ENCODE measurements at places on chromosomes 7 and 10. TPM values are rescaled to one million over a fixed set of nuclear protein-coding genes. Genes with fewer than 3 reads are reported as not detected.

The OR13A1 gene
- total RNA-seq, result not detected

The GRM8 gene
- not detected for total RNA-seq

The TDRD1 gene
- 0.16 TPM for total RNA-seq

The CYP2C8 gene
- total RNA-seq, result not detected

GRCh38 chr7:151900986-151901621 lies 24.2 kb upstream of the PRKAG2 start:
- H3K27ac ChIP-seq, result no peak overlapping the region
- H3K27me3 ChIP-seq, result peaks cover 8% of the 10 kb centered on the region
- no peaks in the 10 kb centered on the region for H3K36me3 ChIP-seq

DNA sequence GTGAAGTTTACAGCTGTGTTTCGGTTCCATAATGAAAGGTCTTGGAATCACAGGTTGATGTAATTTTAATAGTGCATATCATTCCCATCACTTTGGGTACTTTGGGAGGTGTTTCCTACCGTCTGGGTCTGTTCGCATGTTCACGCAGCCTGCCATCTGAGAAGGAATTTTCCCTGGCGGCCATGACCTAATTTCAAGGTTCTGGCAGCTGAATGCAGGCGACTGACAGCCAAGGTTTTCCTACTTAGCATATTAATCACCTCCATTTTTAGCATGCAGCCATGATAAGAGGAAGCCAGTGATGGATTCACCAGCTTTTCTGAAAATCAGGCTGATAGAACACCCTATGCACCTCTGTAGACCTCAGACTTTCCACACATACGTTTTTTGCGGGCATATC lies 319.1 kb upstream of the TMEM229A start:
- H3K27me3 ChIP-seq, result no peaks in the 10 kb centered on the region
- H3K4me3 ChIP-seq, result no peak overlapping the region
- H3K27ac ChIP-seq, result no peak overlapping the region
- H3K4me1 ChIP-seq, result no peaks in the 10 kb centered on the region
- no peaks in the 10 kb centered on the region for H3K36me3 ChIP-seq

DNA sequence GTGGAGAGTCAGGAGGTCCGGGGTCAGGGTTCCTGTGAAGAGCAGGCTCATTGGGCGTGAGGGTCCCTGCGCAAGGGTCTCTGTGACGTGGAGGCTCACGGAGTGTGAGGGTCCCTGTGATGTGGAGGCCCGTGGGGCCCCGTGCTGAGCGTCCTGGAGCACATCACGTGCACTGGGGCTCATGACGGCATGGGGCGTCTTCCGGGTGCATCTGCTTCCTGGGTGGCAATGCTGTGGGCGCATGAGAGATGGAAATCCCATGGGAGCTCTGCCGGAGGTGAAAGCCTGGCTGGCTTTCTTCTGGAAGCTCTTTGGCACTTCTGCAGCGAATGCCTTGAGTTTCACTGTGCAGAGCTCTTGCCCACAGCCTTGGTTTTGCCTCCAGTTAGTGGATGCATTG lies 71.4 kb downstream of the WDR37 start:
- no peak for DNase-seq
- H3K27me3 ChIP-seq, result no peaks in the 10 kb centered on the region
- peaks cover 66% of the 10 kb centered on the region for H3K36me3 ChIP-seq

- no peaks in the 10 kb centered on the region for H3K27me3 ChIP-seq
- DNase-seq, result no peak
- H3K4me3 ChIP-seq, result no peak overlapping the region
These were observed 44.3 kb downstream of the NRF1 start for GRCh38 chr7:129655811-129656210.

DNA sequence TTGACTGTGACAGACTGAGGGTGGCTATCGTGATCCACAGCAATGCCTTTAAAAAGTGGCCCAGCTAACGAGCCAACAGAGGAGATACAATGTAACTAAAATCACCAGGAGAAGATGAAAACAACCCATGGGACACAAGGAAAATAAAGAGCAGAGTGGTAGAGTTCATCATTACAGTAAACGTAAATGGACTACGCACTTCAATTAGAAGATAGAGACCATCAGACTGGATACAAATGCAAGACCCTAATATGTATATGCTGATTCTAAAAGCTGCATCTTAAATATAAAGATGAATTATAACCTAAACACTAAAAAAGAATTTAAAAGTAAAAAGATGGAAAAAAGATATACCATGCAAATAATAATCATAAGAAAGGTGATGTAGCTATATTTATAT lies 6.6 kb upstream of the STK32C start:
- H3K27me3 ChIP-seq, result peaks cover 26% of the 10 kb centered on the region
- peaks cover 1% of the 10 kb centered on the region for H3K36me3 ChIP-seq
- H3K4me3 ChIP-seq, result no peak overlapping the region
- no peak overlapping the region for H3K27ac ChIP-seq

GRCh38 chr10:93280699-93281366 lies 201.3 kb downstream of the MYOF start:
- H3K36me3 ChIP-seq, result no peaks in the 10 kb centered on the region
- no peak for DNase-seq
- no peaks in the 10 kb centered on the region for H3K4me1 ChIP-seq
- no peaks in the 10 kb centered on the region for H3K27me3 ChIP-seq
- H3K27ac ChIP-seq, result no peak overlapping the region
- no peak overlapping the region for H3K4me3 ChIP-seq

DNA sequence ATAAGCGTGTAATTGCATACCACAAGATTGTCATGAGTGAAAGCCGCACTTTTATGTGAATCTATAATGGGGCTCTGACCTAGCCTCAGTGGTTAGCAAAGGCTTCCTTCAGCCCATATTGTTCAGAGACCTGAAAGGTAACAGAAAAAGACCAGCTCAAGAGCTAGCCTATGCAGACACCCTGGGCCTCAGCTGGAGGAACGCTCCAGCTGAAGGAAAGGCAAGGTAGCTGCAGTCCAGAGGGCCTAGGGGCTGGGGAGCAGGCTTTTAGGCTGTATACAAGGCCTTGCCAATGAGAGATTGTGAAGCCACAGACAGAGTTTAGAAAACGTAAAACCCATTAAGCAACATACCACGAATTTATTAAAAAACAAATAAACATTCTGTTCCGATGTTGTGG lies 246.6 kb upstream of the GHITM start:
- H3K4me3 ChIP-seq, result no peak overlapping the region
- peaks cover 3% of the 10 kb centered on the region for H3K27me3 ChIP-seq
- H3K36me3 ChIP-seq, result no peaks in the 10 kb centered on the region

GRCh38 chr10:22676435-22676834 lies 37.9 kb downstream of the PIP4K2A start:
- H3K27me3 ChIP-seq, result no peaks in the 10 kb centered on the region
- H3K4me1 ChIP-seq, result peaks cover 72% of the 10 kb centered on the region
- no peak for DNase-seq

DNA sequence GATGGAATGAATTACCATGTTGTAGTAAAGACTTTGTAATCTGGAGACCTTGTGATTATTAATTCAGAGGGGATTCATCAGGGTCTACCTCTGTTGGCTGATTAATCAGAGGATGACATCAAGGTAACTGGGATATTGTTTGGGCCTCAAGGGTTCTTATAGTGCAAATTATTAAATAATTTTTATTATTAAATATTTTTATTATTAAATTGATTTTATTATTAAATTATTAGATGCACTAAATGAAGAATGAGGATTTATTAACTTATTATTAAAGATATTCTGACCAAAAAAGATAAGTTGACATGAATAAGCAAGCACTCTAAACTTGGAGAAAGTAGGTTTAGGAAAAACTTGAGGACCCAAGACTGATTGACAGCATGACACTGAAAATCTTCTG lies 661.7 kb downstream of the NRG3 start:
- no peak overlapping the region for H3K27ac ChIP-seq
- no peaks in the 10 kb centered on the region for H3K36me3 ChIP-seq
- DNase-seq, result no peak
- H3K4me1 ChIP-seq, result no peaks in the 10 kb centered on the region

DNA sequence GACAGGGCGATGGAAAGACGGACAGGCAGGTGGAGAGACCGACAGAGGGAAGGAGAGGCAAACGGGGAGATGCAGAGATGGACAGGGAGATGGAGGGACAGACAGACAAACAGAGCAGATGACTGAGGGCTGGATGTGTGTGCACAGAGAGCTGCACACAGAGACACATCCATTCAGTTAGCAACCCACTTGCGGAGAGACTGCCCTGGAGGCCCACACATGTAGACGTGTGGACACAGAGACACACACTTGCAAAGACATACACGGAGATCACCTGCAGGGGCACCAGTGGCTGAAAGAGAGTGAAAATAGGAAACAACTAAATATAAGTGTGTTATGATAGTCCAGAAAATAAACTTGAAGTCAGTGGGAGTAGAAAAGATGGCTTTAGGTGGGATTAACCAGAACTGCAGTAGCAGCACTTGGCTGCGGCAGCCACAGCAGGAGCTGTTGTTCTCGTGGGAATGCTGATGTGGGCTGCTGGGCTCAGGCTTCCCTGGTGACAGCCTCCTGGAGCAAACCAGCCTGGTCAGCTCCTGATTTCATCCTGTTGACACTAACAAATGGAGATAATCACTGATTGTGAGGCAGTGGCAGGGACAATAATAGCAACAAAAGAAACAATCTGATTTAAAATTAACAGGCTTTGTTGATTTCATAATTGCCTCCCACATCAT lies 134.1 kb downstream of the CCNY start:
- H3K4me3 ChIP-seq, result no peak overlapping the region
- H3K27me3 ChIP-seq, result no peaks in the 10 kb centered on the region
- no peak for DNase-seq

GRCh38 chr10:121598263-121599249 lies at the start of gene FGFR2:
TSS of gene FGFR2 (minus strand) at chr10:121598444. CDS start at chr10:121593817, 4,627 bp downstream.
- peaks cover 1% of the 10 kb centered on the region for H3K36me3 ChIP-seq
- H3K27ac ChIP-seq, result no peak within 1 kb of the TSS
- peaks cover 51% of the 10 kb centered on the region for H3K27me3 ChIP-seq
- H3K4me3 ChIP-seq, result no peak within 1 kb of the TSS
- peak; percentile 80 for DNase-seq

DNA sequence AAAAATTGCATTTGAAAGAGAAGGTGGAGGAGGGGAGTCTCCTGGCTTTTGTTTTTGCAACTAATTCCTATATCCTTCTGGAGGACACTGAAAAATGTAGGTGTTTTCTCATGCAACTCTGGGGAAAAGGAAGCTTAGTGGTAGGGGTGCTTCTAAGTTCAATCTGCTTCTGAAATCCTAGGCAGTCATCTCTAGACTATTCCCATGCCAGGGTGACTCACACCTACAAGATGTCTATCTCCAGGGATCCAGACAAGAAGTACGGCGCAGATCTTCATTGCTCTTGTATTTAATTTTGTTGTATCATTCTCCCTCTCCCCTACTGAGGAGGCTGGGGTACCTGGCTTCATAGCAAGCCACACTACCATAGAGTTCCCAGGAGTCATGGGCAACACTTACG lies 258.8 kb downstream of the PHF14 start:
- no peaks in the 10 kb centered on the region for H3K27me3 ChIP-seq
- H3K27ac ChIP-seq, result no peak overlapping the region
- H3K4me1 ChIP-seq, result no peaks in the 10 kb centered on the region
- H3K4me3 ChIP-seq, result no peak overlapping the region
- no peaks in the 10 kb centered on the region for H3K36me3 ChIP-seq
